ENCODE measurements at places on chromosomes 1 and 21.
A peak's percentile ranks its signal among the peaks of the same experiment; 100 is the strongest.

DNA sequence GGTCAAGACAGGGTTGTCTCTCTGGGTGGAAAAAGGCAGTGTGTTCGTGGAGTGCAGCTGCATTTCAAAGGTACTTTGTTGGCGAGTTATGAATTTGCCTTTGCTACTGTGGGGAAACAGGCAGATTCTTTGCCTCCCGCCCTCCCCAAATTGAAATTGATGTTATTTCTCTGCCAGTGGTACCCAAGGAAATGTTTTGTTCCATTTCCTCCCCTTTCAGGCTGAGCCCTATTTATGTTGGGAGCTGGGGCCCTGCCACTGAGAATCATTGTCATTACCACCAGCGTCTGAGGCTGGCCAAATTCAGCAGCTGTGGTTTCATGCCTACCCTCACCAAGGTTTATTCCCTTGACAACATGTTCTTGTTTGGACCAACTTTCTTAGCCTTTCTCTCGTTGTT is 48.5 kb upstream of the OLIG2 start:
- no peak for DNase-seq

GRCh38 chr1:118890851-118891384 is 97.2 kb downstream of the TBX15 start:
- DNase-seq = no peak

DNA sequence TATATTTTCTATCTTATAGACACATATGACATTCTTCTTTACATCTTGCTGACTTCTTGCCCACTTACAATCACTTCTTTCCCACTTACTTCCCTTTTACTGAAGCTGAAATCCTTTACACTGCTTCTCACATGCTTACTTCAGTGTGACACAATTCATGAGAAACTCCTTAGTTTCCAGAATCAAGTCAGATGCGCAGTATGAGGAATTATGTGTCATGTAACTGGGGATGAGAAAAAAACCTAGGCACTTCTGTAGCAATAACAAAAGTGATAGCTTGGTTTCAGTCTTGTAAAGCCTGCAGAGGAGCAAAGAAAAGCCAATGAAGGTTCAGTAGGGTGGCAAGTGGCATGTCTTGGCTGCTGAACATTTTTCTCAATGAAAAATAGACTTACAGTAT is 566.2 kb upstream of the RGS18 start:
- no peak for DNase-seq

- no peak for DNase-seq
Measured at GRCh38 chr1:2856676-2857375, 55.3 kb upstream of the TTC34 start.

DNA sequence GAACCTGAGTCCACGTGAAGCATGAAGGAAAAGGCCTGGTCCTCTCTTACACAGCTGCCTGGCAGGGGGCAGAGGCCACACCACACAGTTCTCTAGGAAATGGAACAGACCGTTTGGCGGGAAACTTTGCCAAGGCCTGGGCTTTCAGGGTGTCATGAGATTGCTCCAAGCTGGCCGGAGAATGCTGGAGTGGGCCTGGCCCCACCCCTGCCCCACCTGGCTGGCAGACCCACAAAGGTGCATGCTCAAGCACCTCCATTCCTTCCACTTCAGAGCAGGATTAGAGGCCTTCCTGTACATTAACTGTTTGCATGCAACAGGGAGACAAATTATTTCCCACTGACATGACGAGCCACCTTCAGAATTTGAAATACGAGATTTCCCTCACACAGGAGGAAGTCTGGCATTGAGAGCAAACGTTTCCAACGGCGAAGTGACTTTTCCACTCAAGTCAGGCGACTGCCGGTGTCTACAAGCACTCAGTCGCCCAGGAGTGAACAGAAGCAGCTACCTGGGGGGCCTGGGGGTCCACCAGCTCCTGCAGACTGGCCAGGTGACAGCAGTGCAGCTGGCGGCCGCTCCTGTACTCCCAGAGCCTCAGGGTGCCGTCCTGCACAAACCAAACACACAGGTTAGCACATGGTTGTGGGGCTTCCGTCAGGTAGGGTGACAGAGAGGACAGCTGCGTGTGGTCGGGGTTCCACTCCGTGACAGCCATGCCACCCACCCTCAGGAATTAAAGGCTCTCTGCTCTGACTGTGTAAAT is 24.0 kb downstream of the WDR4 start:
- no peak for DNase-seq

DNA sequence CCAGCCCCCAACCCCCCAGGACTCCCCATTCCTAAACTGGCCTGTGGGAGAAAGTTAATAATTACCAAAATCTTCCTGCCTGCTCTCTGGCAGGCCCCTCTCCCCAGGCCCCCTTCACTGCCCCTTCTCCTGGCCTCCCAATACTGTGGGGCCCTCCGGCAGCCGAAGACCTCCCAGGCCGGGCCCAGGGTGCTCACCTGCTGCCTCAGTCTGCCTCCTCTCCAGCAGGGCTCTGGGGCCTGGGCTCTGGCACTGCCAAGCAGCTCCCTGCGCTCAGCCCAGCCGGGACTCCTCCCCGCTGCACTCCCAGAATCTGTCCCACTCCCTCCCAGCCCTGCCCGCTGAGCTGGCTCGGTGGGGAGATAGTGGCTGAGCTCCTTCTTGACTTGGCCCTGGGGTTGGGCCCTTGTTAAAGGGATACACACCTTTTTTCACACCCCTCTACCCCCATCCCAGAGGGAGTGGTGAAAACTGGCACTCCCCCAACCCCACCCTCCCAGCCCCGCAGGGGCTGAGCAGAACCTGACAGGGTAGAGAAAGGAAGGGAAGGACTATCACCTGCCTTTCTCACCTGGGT is at the start of gene S100A16:
TSS of gene S100A16 (minus strand) at position 383 of the 577 bp plus-strand sequence. CDS start 4,986 bp downstream, outside the sequence.
- DNase-seq = no peak

DNA sequence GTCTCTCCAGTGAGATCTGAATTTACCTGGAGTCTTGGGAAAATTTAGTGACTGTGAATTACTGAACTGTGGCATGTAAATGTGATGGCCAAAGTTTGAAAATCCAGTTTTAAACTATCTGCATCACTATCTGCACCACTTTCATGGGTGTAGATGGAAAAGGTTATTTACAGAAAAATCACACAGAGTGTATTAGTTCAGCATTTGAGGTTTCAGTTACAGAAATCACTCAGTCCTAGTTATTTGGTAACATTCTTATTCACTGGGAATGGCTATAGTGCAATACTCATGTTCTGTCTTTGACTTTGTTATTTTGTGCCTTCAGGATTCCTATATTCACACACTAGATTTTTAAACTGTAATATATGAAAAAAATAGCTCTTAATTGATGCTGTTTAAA is 60.6 kb upstream of the IFI44L start:
- no peak for DNase-seq

DNA sequence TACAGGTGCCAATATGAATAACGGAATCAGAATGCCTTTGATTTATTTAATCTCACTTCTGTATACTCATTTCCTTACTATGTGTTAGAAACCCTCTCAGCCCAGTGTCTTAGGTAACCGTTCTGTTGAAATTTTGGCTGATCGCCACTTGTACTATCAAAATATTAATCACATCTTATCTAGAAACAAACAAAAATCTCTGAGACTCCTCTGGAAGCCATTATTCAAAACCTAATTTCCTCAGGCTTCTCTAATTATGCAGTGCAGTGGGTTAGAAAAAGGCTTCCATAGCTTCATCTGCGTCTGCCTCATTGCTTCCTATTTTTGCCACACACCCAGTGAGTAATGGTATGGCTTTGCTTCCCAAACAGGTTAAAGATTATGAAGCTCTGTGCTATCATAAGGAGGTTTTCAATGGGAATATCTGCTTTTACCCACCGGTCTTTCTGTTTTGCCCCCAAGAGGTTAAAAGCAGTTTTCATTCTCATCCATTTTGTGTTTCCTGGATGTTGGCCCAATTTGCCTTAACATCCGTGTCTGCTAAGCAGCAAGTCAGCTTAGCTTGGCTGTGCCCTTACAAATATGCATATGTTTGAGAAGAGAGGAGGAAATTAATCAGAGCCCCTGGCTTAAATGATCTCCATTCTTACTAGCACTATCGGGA is 129.6 kb downstream of the RYR2 start:
- DNase-seq = peak; percentile 6

DNA sequence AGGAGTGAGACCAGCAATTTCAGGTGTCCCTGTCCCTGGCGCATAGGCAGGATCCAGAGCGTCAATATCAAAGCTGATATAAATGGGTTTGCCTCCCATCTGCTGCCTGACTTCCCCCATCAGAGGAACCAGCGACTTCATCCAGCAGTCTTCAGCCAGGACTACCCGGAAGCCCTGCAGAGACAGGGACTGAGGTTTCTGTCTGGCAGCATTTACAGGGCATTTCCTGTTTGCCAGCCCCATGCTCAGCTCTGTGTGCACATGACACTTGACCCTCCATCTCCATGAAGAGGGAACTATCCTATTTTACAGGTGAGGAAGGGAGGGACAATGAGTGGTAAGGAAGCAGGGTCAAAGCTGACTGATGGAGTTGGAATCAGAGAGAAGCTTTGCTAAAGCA is 7.2 kb downstream of the AGMAT start:
- DNase-seq = no peak

GRCh38 chr21:34100790-34101189 is 27.4 kb downstream of the MRPS6 start:
- DNase-seq = no peak

DNA sequence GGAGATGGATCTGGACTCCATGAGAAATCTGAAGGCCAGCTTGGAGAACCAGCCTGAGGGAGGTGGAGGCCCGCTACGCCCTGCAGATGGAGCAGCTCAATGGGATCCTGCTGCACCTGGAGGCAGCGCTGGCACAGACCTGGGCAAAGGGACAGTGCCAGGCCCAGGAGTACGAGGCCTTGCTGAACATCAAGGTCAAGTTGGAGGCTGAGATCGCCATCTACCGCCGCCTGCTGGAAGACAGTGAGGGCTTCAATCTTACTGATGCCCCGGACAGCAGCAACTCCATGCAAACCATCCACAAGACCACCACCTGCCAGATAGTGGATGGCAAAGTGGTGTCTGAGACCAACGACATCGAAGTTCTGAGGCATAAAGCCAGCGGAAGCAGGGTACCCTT is 601.5 kb upstream of the ZP4 start:
- DNase-seq = no peak

DNA sequence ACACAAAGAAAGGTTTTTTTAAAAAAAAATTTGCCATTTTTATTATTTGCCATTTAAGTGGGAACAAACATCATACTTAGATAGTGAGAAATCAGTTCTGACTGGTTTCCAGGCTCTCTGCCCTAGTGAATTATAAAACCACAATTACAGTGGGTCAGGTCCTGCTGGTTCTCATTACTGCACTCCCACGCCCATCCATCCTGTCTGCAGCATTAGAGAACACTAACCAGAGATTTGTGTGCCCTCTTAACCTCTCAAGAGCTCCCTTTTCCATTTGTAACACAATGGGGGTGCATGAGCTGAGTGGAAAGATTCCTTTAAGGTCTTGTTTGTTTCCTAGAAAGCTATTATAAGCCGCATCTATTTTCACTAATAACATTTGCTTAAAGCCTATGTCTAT is 489.3 kb downstream of the AMY1C start:
- no peak for DNase-seq

DNA sequence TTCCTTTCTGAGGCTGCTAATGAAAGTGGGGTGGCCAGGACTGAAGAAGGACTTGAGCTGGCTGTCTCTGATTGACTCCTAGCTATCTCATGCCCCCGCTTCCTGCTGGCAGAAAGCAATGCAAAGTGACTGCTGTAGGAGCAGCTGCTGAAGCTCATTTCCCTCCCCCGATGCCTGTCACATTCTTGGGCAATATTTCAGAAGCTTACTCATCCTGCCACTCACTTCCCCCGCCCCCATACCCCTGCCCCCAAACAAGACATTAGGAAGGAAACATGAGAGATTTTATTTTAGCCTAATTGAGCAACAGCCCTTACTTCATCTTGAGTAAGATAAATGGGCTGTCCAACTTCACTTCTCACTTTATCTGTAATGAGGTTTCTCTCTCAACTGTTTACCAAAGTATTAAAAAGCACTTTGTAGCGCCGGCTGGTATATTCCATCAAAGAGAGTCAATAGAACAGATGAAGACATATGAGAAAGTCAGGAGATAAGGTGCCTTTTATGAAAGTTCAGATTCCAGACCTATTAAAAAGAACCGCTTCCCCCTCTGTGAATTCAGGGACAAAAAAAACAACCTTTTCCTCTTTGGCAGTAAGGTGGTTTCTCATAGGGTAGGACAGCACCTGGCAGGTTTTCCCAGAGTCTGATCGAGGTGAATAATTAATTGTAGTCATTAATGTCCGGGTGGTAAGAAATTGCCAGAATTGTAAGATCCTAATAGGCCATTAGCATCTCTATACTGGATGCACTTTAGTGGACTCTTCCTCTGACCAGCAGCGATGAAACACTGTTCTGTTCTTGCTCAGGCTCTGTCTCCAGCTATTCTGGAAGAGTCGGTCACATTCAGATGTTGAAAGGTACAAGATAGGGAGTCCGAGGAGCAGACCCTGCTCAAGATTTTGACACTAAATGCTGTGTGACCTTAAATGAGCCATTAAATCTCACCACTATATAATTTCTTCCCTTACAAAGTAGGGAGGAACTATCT is 70.2 kb downstream of the SH3GLB1 start:
- DNase-seq = no peak

- peak; percentile 80 for DNase-seq
Measured at GRCh38 chr1:41003640-41004220, 17.8 kb downstream of the SLFNL1 start.

DNA sequence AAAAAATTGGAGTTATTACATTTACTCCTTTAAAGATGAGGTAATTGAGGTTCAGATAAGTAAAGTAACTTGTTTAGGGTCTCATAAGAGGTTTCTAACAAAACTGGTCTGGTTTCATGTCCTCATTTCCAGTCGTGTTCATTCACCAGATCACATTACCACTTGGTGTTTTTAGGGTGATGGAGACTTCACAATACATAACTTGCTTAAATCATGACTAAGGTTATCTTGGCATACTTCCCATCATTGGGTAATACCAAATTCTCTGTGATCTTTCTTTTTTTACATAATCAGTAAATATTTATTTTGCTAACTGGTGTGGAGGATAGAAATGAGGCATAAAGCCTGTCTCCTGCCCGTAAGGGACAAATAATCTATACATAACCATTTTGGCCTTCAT is 31.6 kb upstream of the RPTN start:
- no peak for DNase-seq

DNA sequence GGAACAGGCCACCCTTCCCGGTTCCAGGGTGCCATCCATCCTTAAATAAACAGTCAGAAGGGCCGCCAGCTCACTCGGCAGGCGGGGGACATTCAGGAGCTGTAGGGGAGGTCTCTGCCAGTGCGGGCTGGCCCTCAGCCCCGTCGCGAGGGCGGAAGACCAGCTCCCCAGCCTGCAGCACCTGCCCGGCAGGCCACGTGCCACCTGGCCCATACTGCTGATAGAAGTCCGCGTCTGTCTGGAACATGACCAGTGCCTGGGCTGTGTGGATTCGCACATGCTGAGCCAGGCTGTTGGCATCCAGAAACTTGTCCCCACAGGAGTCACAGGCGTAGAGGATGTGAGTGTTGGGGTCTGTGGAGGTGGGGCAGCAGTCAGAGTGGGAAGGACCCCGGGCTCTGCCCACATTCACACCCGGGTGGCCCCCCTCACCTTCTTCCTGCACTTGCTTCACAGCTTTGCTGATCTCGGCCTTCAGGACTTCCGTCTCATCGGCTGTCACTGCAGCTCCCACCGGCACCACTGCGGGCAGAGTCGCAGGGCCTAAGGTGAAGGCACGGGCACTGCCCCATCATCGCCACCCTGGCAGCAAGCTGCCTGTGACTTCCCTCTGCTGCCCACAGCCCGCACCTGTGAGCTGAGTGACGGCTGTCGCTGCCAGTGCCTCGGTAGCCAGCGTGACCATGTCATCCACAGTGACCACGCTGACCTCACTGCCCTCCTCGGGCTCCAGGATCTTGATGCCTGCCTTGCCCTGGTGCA is 33.8 kb downstream of the ZBTB17 start:
- DNase-seq = no peak

- no peak for DNase-seq
Measured at GRCh38 chr1:31739346-31739745, 24.8 kb downstream of the ADGRB2 start.
